ENCODE measurements at places on chromosomes 12 and 14.

DNA sequence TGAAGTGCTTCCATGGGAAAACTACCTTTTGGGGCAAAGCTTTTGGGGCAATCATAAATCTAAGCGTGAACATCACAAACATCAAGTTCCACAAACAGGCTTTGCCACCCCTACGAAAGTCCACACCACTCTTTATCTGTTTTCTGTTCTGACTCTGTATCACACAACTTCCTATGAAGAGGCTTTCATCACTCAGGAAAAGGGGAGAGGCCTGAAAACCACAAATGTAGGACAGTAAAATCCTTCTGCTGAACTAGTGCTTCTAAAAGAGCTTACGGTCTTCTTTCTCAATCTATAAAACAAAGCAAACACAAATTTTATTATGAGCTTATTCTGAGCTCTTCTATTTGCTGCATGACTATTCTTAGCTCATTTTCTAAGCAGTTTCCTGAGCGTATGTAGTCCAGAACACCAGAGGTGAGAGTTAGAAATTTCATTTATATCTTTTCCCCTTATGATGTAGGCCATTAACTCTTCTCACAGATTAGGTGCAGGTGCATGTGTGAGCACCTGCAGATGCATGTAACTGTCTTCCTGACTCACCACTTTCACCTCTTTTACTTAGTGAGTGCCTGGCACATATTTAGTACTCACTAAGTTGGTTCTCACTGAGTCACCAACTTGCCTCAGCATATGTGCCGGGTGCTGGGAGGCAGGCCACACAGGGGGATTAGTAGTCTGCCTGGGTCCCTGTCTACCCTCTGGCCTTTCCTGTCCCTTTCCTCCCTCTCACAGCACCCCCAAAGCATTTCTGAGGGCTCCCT, 32.9 kb upstream of the SYCP3 start:
- H3K27ac ChIP-seq: no peak overlapping the region
- DNase-seq: no peak
- H3K27me3 ChIP-seq: no peaks in the 10 kb centered on the region
- no peak overlapping the region for H3K4me3 ChIP-seq

DNA sequence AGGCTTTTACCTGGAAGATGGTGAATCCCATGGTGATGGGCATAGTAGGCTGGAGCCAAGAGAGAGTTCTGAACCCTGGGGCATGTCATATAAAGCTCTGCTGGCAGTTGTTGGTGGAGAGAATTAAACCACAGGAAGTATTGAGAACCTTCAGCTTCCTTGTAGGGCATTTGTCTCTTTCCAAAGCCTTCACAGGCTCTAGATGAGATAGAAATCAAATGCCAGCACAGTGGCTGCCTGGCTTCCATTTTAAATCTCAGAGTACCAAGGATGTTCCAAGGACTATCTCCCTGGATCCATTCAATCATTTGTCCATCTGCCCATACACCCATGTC, 369.6 kb downstream of the DPF3 start:
- no peak overlapping the region for H3K27ac ChIP-seq
- H3K4me3 ChIP-seq: no peak overlapping the region
- no peaks in the 10 kb centered on the region for H3K27me3 ChIP-seq

GRCh38 chr12:5487076-5487475, 55.2 kb downstream of the NTF3 start:
- DNase-seq: no peak
- no peak overlapping the region for H3K4me3 ChIP-seq
- no peaks in the 10 kb centered on the region for H3K4me1 ChIP-seq

DNA sequence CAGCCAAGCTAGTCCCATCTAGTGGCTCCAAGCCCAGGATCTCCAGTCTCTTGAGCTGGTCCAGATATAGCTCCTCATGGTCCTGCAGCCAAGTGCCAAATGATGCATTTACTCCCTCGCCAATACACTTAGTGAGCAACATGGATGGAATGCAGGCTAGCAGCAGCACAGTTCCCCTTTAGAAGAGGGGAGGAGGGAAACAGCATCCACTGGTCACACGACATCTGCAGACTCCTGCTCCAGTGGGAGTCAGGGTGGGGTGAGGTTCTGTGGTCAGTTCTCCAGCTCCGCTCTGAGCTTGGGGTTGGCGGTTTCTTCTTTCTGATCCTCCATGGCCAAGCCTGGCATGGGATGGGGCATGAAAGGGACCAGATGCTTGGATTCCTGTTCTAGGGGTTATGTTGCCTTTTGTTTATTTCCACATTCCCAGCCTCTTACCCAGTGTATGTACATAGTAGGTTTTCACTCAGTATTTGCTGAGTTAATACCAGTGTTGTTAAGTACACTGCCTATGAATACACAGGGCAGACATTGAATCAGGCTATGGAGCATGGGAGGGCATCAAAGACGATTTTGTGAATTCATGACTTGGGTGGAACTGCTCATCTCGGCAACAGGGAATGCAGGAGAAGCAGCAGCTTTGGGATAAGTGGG, 57.3 kb downstream of the GALNT16 start:
- H3K27ac ChIP-seq: no peak overlapping the region
- no peak overlapping the region for H3K4me3 ChIP-seq
- no peak for DNase-seq
- no peaks in the 10 kb centered on the region for H3K27me3 ChIP-seq
- H3K4me1 ChIP-seq: no peaks in the 10 kb centered on the region

DNA sequence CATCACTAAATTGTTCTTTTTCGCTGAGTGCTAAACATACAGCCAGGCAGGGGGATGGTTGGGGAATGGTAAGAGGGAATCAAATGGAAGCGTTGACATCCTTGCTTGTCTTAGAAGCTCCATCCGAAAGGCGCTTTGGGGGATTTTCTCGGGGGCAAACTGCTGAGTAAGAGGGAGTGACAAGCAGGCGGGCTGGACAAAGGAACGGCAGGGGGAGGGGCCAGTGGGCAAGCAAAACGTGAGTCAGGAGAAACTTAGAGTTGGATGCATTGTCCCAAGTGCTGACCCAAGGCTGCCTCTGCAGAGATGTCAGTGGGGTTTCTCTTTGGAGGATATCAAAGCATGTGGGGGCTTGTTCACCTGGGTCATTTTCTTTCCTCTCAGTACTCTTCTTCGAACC, 480.5 kb downstream of the VRK1 start:
- no peaks in the 10 kb centered on the region for H3K36me3 ChIP-seq
- no peak overlapping the region for H3K4me3 ChIP-seq
- H3K4me1 ChIP-seq: no peaks in the 10 kb centered on the region
- no peak for DNase-seq
